NCI-H774 (cell line): ENCODE measurements at places on chromosomes 16 and 17.

GRCh38 chr16:11735787-11736186 lies 6.9 kb downstream of the TXNDC11 start:
- no peak for DNase-seq

DNA sequence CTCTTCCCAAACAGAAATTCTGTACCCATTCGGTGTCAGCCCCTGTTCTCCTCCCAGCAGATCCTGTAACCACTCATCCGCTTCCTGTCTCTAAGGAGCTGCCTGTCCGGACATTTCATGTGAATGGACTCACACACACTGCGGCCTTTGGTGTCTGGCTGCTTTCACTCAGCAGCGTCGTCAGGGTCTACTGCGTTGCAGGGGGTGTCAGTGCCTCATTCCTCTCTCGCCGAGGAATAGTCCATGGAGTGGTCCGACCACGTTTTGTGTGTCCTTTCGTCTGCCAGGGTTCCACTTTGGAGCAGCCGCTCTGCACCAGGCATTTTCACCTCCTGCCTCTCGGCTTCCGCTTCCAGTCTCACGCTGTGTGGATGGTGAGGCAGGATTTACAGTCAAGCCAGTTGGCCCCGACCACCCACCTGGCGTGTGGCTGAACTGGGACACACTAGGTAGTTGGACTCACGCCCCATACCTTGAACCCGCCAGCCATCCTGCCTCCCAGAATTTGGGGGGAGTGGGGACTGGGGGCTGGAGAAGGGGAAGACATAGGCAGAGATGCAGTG lies 188.2 kb upstream of the CIBAR2 start:
- no peak for DNase-seq

DNA sequence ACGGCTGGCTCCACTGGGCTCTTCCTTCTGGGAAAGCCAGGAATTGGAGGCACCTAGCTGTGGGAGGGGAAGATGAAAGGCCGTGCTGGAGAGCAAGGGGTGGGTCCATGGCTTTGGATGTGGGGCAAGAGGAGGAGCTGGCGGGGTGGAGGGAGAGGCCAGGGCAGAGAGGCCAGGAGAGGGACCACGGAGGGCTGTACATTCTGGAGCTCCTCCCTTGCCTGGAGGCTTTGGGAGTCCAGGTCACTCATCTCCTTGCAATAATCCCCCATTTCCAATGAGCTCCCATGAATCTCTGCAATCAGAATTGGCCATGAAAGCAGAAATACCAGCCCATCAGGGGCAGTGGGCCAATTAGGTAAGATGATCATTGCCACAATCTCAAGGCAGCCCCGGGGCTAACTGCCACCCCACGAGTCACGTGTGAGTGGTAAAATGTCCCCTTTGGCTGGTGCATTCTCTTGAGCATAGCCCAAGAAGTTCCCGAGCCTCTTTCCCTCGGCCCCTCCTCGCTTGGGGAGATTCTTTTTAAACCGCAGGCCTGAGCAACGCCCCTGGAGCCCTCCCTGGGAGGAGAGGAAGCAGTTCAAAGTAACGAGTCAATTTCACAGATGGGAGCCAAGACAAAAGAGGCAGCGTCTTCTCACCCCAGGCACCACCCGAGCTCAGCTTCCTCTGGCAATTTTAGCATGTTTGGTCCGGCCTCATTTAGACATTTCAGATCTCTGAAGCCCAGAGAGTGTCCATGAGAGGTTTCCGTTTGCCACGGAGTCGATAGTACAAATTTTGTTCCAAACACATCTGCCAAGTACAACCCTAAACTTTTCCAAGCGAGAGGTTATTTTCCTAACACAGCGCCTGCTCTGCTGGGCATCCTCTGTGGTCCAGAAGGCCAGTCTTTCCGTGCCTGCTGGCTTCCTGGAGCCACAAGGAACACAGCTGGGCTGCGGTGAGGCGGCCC lies 13.4 kb downstream of the RTN4RL1 start:
- DNase-seq, result no peak

- DNase-seq, result no peak
Observed at GRCh38 chr16:57723170-57723569, 12.4 kb upstream of the KATNB1 start.

DNA sequence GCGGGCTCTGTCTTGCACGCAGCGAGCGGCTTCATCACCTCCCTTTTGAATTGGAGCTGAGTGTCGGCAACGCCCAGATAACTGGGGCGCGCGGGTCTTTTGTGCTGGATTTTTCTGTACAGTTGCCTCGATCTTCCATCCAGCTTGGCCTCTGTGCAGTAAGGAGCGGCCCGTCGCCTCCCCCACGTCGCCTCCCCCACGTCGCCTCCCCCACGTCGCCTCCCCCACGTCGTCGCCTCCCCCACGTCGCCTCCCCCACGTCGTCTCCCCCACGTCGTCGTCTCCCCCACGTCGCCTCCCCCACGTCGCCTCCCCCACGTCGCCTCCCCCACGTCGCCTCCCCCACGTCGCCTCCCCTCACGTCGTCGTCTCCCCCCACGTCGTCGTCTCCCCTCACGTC lies 15.7 kb upstream of the PRR35 start:
- DNase-seq, result no peak

GRCh38 chr16:60820361-60820760 lies 1215.9 kb downstream of the CDH8 start:
- DNase-seq, result no peak

DNA sequence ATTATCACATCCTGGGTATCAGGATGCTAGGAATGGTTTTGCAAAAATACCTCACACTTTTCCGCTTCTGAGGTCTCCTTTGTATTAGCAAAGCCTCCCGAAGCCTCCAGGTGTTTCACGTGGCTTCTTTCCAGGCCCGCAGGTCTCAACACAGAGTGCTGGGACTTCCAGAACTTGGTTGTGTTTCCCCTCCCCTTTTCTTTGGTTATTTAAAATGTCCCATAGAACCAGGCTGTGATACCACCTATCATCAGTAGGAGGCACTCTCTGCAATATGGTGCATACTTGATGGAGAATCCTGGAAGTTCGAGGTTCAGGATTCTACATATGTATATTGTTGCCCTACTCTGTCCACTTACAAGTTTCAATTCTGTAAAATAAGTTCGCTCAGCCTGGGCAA lies 28.8 kb downstream of the ATP2C2 start:
- DNase-seq, result no peak

DNA sequence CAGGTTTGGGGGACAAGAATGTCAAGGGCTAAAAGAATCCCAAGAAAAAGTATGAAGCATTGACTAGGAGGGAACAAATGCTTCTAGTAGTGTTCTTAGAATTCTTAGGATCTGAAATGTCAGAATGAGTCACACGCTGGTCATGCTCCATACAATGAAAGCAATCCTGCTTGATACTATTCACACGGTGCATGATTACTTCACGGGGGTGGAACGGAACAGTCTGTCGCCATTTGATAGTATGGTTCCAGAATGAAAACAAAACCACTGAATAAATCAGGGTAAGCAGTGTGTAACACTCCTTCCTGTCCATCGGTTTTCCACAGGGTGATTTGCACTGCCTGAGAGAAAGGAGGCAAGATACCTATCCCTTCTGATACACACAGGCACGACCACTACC lies 22.9 kb upstream of the YWHAE start:
- DNase-seq, result no peak

GRCh38 chr16:29777576-29778350 lies at the start of gene ZG16:
TSS of gene ZG16 (plus strand) at chr16:29778256. CDS start at chr16:29779267, 1,011 bp downstream.
- DNase-seq, result no peak

- peak; percentile 14 for DNase-seq
Observed at GRCh38 chr17:1720856-1721386, 3.6 kb upstream of the WDR81 start.

DNA sequence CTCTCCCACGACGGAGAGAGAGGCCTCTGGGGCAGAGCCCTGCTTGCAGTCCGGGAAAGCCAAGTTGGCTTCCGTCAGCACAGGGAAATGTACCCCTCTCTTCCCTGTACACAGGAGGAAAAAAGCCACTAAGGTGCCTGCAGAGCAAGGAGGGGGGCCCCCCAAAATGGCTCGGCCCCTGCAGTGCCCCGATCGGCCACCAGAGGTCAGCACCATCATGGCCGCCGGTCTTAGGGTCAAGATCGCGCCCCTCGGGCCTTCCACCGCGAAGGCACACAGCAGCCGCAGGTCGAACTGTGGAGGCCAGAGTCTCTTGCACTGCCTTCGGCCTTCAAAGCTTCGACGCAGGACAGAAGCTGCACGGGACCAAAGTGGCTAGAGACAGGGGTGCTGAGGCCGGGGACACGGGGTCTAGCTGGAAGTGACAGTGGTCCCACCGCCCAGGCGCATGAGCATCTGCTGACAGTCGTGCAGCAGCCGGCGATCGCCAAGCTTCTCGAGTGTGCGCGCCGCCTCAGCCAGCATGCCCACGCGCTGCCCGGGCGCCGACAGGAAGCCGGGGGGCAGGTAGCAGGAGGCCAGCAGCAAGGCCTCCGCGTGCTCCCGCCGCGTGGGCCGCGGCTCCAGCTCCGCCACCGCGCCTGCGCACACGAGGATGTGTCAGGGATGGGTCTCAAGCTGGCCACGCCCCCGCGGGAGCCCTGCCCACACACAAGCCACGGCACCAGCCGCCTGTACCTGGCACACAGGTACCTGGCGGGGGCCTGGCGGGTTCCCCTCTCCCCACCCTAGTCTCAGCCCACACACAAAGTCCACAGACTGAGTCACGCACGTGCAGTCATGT lies 24.4 kb downstream of the SREBF1 start:
- no peak for DNase-seq

DNA sequence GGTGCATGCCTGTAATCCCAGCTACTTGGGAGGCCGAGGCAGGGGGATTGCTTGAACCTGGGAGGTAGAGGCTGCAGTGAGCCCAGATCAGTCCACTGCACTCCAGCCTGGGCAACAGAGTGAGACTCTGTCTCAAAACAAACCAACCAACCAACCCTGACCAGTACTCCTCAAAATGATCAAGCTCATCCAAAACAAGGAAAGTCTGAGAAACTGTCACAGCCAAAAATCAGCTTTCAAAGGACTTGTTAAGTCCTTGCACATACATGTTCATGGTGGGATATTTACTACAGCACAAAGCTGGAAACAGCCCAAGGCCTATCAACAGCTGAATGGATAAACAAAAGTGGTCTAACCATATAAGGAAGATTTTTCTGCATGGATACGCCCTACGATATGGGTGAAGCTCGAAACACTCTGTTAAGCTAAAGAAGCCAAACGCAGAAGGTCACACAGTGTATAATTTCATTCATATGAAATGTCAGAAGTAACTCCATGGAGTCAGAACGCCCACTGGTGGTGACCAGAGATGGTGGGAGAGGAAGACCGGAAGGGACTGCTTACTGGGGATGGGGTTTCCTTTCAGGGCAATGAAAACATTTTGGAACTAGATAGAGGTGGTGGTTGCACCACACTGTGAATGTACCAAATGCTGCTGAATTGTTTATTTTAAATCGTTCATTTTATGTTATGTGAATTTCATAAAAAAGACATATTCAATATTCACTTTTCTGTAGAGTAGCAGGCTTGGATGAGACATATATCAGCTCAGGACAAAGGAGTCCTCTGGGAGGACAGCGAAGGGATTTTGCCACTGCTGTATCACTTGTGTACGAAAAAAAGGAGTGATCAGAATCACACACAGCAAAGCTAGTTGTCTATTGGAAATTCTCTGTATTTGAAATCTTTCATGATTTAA lies 17.7 kb downstream of the CCL17 start:
- no peak for DNase-seq

DNA sequence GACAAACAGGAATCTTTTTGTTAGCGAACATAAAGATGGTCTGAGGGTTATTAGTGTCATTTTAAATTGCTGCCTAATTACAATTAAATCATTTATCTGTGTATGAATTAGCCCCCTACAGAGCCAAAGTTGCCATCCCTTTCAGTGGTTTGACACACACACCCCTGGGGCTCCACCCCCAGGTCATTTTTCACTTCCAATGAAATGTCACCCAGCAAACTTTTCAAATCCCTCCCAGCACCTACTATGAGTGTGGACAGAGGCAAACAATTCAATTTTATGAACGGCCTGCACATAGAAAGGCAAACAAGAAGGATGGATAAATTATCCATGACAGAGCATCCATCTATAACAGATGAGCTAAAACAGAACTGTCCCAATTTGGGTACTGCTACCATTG lies 2.4 kb downstream of the MYH10 start:
- no peak for DNase-seq

DNA sequence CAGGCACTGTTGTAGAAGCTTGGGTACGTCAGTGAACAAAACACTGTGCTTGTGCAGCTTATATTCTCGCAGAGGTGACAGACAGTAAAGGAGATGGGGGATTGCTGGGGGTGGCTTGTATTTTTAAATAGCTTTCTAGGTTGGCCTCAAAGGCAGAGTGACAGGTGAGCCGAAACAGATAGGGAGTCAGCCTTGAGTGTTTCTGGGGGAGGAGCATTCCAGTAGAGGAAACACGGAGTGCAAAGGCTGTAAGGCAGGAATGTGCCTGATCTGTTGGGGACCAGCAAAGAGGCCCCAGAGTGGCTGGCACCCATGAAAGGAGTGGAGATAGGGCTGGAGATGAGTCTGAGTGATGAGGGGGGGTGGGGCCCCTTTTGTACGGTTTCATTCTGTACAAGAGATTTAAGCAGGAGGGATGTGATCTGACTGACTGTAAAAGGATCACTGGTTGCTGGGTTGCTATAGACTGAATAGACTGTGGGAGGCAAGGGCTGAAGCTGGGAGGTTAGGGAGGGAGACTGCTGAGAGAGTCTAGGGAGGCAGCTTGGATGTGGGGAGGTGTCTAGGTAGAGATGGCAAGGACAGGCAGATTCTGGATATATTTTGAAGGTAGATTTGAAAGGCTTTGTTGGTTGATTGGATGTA lies 15.2 kb downstream of the NUP93 start:
- DNase-seq, result no peak

GRCh38 chr17:68812876-68813584 lies 142.2 kb downstream of the ABCA8 start:
- no peak for DNase-seq

DNA sequence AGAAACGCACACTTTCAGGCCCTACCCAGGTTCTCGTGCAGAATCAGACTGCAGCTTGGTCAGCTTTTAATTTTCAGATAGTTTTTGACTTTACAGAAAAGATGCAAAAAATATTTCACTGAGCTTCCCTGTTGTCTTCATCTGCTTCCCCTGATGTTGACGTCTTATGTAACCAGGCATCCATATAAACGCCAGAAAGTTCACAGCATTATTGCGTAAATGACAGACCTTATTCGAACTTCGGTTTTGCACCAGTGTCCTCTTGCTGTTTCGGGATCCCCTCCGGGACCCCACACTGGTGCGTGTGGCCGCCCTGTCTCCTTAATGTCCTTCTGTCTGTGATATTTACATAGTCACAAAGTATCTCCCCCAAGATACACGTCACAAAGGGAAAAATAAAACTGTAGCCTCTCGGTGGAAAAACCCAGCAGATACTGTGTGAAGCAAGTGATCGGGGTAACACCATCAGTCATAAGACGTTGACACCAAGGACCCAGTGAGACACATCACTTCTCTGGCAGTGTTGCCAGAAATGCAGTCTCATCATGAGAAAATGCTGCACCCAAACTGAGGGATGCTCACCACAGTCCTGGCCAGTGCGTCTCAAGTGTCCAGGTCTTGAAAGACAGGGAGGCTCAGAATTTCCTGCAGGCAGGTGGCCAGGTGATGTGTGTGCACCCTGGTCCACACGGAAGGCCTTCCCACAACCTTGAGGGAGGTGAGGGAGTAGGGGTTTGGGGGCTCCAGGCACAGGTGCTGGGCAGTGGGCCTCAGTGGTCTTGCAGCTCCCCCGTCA lies 4.3 kb downstream of the BANP start:
- DNase-seq, result no peak
